Uterine smooth muscle cell (primary cell): ENCODE measurements at places on chromosomes 13 and 19. TPM values are rescaled to one million over a fixed set of nuclear protein-coding genes. Genes with fewer than 3 reads are reported as not detected.

The ICAM4 gene
- 0.33 and 0.75 TPM in 2 replicates for total RNA-seq

The SH2D3A gene
- not detected in 2 replicates for total RNA-seq

The ZNF177 gene
- total RNA-seq: 0.89 and 2.9 TPM in 2 replicates

The CGB7 gene
- 0.22 and 0.37 TPM in 2 replicates for total RNA-seq

The COL4A2 gene
- total RNA-seq: 97.1 and 313 TPM in 2 replicates

The SYCN gene
- total RNA-seq: not detected in 2 replicates

The ADGRE3 gene
- total RNA-seq: under 0.01 TPM in 1 of 2 replicates, not detected in the other

The LYPD3 gene
- 0.11 and 0.12 TPM in 2 replicates for total RNA-seq

The IL4I1 gene
- 1.2 and 1.3 TPM in 2 replicates for total RNA-seq

The CYP2A7 gene
- total RNA-seq: not detected in 2 replicates

The FBXL12 gene
- 18.8 and 19.6 TPM in 2 replicates for total RNA-seq

The RHPN2 gene
- 2.0 and 3.5 TPM in 2 replicates for total RNA-seq

The NLRP12 gene
- not detected in 2 replicates for total RNA-seq

The FXYD3 gene
- total RNA-seq: not detected in 2 replicates

The NKG7 gene
- not detected in 2 replicates for total RNA-seq

The FGF21 gene
- not detected in 2 replicates for total RNA-seq

The F10 gene
- total RNA-seq: 4.8 and 11.9 TPM in 2 replicates

The TMEM255B gene
- total RNA-seq: 1.3 and 3.4 TPM in 2 replicates

The RNF225 gene
- total RNA-seq: 0.37 TPM in 1 of 2 replicates, not detected in the other

The TEKTIP1 gene
- not detected in 2 replicates for total RNA-seq

The ZNF878 gene
- 0.33 TPM in 1 of 2 replicates, not detected in the other for total RNA-seq

The CLEC4G gene
- total RNA-seq: not detected in 2 replicates

The KLF2 gene
- 1.00 and 2.0 TPM in 2 replicates for total RNA-seq

The DMKN gene
- total RNA-seq: 14.1 and 21.9 TPM in 2 replicates

The WDR62 gene
- 6.1 and 16.3 TPM in 2 replicates for total RNA-seq

The SPRED3 gene
- total RNA-seq: 2.4 TPM in 2 replicates

The A1BG gene
- 10.4 and 16.0 TPM in 2 replicates for total RNA-seq

The SPRY2 gene
- 20.7 and 65.8 TPM in 2 replicates for total RNA-seq

The DAND5 gene
- 0.12 TPM in 1 of 2 replicates, not detected in the other for total RNA-seq

The LRRC63 gene
- total RNA-seq: 0.22 and 0.50 TPM in 2 replicates

The TYROBP gene
- total RNA-seq: not detected in 2 replicates

The CADM4 gene
- 1.2 and 3.7 TPM in 2 replicates for total RNA-seq

The CLIP3 gene
- 5.4 and 12.6 TPM in 2 replicates for total RNA-seq

The NXNL1 gene
- total RNA-seq: not detected in 2 replicates

The TNPO2 gene
- total RNA-seq: 42.2 and 47.4 TPM in 2 replicates

The PTGIR gene
- total RNA-seq: 3.7 and 6.2 TPM in 2 replicates

The ZNF808 gene
- total RNA-seq: 17.9 and 28.0 TPM in 2 replicates

The PCP2 gene
- not detected in 2 replicates for total RNA-seq

The SRRM5 gene
- total RNA-seq: not detected in 2 replicates

The VSTM1 gene
- total RNA-seq: not detected in 2 replicates

The STOML3 gene
- not detected in 2 replicates for total RNA-seq

The PNMA8A gene
- total RNA-seq: 4.3 and 13.0 TPM in 2 replicates

The SPART gene
- total RNA-seq: 117 and 126 TPM in 2 replicates

The LYL1 gene
- total RNA-seq: 0.77 and 1.1 TPM in 2 replicates

The TBC1D4 gene
- 9.3 and 14.1 TPM in 2 replicates for total RNA-seq
